T-cell (primary cell): ENCODE measurements at places on chromosomes 5 and 9.
A peak's percentile ranks its signal among the peaks of the same experiment; 100 is the strongest.

DNA sequence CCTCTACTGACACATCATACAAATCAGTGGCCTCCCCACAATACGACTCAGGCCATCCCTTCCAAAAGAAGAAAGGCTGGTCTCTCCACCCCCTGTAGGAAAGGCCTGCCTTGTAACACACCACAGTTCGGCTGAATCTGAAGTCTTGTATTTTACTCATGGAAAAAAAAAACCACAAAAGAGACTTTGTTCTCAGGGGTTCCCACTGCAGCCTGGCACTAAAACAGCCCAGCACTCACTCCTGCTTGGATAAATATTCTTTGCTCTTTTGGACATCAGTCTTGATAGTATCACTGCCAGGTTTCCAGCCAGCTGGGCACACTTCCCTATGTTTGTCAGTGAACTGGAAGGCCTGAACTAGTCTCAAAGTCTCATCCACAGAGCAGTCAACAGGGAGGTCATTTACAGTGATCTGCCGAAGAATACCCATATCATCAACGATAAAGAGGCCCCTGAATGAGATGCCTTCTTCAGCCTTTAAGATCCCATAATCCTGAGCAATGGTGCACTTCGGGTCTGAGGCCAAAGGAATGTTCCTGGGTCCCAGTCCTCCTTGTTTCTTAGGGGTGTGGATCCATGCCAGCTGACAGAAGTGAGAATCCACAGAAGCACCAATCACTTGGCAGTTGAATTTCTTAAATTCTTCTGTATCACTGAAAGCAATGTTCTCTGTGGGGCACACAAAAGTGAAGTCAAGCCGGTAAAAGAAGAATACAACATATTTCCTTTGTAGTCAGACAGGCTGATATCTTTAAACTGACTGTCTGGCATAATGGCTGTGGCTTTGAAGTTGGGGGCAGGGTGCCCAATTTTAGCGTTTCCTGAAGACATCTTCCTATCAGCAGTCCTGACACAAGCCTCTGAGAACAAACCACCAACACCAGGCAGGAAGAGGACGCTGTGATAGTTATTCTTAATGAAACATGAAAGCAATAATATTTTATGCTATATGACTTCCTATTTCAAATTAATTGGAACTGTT, 198.1 kb downstream of the LURAP1L start:
- no peak for DNase-seq

DNA sequence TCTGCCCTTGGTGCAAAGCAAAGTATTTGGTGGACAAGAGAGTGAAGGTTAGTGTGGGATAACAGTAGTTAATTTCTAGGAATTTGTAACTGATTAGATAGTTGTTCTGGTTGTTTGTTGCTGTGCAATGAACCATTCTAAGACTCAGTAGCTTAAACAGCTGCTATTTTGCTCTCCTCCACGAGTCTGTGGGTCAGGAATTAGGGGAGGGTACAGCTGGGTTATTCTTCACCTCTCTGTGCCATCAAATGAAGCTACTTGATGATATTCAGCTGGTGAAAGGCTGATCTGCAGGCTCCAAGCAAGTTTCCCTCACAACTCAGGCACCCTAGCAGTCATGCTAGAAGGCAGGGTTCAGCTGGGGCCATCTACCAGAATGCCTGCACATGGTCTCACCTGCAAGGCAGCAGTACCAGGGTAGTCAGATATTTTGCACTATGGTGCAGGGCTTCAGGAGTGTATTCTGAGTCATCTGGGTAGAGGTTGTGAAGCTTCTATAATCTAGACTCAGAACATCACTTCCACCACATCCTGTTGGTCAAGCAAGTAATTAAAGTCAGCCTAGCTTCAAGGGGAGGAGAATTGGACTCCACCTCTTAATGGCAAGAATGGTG, 159.5 kb upstream of the SLC28A3 start:
- DNase-seq: no peak

- peak; percentile 42 for DNase-seq
Observed at GRCh38 chr9:105245029-105245890, 809 bp downstream of the SLC44A1 start.

DNA sequence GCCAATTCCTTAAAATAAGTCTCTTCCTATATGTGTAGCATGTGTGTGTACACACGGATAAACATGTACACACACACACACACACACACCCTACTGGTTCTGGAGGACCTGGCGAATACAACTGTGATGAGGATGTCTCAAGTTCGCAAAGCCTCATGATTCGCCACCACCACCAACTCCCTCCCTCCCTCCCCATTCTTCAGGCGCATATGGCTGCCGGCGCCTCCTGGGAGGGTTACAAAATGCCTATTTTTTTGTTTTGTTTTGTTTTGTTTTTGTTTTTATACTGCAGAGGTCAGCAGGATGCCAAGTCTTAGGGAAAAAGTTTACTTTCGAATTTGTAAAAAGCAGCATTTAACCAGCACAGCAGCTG, 88.0 kb downstream of the DAP start:
- no peak for DNase-seq

DNA sequence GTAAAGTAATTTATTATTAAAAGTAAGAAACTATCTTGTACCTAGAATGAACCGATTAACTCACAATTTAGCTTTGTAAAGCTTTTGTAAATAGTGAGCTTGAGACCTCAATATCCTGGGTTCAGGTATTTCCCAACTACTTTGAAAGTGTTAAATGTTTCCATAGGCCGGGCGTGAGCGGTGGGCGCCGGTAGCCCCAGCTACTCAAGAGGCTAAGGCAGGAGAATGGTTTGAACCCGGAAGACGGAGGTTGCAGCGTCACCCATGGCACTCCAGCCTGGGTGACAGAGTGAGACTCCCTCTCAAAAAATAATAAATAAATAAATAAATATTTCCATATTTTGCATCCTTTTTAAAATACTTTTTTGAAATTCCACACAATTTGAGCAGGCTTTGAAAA, 1.5 kb upstream of the ANKH start:
- no peak for DNase-seq

DNA sequence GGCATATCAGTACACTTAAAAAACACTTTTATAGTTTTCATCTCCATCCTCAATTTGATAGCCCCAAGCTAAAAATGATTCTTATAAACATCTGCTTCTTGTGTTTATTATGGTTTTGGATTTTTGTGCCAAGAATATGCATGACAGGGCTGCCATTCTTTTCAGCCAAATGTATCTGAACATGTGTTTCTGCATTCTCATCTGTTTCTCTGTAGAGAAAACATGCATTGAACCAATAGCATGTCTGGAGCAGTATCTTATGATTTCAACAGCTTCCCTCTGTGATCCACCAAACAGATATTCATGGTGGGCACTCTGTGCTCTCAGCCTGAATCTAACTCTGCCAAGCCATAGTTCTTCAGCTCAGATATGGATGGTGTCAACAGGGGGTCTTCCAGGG, 99.3 kb upstream of the ERCC6L2 start:
- DNase-seq: no peak

DNA sequence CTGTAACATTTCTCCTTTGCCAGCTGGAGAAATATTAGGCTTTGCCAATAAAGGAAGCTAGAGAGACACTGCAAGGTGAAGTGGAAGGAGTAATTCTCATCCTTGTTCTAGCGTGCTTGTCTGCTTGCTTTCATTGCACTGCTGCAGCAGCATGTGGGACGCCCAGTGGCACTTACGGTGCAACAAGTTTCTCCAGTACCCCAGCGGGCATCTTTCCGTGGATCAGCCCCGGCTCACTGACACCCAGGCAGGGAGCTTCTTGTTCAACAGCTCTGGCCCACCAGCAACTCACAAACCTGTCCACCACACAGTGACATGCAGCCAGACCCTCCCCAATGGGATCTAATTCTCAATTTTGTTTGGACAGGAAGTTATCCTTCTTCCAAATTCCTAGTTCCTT, 233.2 kb downstream of the GLIS3 start:
- no peak for DNase-seq

- no peak for DNase-seq
Observed at GRCh38 chr9:89488131-89488530, 9.8 kb downstream of the SEMA4D start.

- DNase-seq: no peak
Observed at GRCh38 chr5:170430866-170431437, 41.8 kb upstream of the KCNMB1 start.

DNA sequence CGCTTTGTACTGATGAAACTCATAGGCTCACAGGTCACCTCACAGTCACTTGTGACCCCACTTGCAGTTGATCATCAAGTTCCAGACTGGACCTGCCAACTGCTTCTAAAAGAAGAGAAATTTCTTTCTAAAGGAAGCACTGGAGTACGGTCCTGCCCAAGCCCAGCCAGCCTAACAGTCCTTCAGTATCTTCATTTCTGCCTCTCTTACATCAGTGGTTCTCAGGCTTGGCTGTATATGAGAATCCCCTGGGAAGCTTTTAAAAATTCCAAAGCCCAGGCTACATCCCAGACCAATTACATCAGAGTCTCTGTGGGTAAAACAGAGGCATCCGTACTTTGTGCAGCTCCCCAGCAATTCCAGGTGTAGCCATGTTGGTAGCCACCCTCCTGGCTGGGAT, 282.1 kb downstream of the NFIB start:
- DNase-seq: no peak

- DNase-seq: peak; percentile 89
Observed at GRCh38 chr5:181260720-181261319, at the start of gene TRIM52. TRIM52 (minus strand) TSS chr5:181261143; CDS start chr5:181260813, 330 bp downstream.

- no peak for DNase-seq
Observed at GRCh38 chr5:20522905-20523482, 535.0 kb upstream of the CDH18 start.

DNA sequence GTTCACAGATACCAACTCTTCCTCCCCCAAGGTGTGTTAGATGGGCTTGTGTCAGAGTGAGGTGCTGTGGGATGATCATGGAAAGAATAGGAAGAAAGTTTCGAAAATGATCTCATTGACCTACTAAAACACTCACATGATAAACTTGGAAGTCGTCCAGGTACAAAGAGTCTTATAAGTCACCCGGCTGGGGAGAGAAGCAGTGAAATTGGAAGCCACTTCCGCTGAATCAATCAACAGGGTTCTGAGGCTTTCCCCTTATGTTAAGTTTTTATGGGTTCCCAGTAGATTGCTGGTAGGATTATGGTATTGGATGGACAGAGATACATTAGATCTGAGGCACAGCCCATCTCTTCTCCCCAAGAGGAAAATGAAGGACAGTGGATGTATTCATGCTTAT, 218.8 kb upstream of the MSX2 start:
- no peak for DNase-seq

DNA sequence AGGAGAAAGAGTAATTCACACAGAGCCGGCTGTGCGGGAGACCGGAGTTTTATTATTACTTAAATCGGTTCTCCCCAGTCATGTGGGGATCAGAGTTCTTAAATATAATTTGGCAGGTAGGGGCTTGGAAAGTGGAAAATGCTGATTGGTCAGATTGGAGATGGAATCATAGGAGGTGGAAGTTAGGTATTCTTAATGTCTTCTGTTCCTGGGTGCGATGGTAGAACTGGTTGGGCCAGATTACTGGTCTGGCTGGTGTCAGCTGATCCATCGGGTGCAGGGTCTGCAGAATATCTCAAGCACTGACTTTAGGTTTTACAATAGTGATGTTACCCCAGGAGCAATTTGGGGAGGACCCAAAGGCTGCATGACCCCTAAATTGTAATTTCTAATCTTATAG, 4.6 kb upstream of the CERCAM start:
- no peak for DNase-seq

- DNase-seq: no peak
Observed at GRCh38 chr9:135776893-135777622, 75.1 kb downstream of the KCNT1 start.

GRCh38 chr5:151051066-151051930, 29.5 kb downstream of the TNIP1 start:
- peak; percentile 66 for DNase-seq

DNA sequence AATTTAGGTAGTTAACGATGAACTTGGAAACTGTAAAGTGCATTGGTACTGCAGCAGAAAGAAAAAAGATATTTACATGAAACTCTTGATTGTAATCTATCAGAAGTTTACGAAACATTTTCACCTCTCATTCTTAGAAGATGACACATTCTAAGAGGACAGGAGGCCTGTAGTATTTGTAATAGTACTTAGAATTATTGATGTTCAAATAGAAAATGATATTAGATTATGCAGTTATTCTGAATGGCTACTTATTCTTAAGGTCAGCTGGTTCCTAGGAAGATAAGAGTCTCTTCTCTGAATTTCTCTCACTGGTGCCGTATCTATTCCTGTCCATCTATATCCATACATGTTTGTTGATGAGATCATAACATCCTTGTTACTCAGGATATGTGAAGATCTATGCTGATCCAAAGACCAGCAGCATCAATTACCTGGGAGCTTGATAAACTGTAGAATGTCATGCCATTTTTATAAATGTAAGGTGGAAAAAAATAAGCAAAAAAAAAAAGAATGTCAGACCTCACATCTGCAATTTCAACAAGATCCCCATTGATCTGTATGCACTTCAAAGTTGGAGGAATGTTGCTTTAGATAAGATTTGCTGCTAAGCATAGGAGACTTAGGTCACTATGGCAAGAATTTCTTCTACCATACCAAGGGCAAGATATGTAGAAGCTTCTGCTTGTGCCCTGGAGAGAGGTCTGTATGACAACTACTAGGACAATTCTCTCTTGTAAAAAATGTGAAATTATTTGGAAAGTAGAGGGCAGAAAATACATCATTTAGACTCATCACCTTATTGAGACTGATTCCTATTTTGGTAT, 42.4 kb upstream of the RICTOR start:
- no peak for DNase-seq

DNA sequence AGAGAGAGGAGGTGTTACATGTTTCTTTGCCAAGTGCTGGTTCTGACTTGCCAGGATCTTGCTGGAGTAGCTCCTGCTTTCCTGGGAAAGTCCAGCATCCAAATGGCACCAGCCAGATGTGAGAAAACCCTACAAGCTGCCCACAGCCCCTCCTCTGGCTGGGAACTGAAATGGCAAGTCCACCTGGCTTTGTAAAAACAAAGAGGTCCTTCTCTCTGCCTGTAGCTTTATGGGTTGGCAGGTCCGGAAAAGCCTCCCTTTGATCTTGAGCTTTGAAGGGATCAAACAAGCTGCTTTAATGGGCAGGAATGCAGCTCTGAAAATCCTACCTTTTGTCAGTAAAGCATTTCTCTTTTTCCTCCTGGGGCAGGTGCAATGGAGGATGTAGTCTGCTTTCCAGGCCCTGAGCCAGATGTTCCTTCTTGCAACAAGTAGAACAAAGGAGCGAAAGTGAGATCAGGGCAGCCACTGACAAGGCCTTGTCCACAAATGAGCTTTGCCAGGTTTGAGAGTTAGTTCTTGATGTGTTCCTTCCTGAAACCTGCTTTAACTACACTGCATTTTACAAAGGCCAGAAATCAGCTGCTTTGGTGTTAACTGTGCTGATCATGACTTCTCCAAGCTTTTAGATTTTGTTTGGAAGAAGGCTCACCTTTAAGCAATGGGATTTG, 456.7 kb downstream of the ZNF608 start:
- DNase-seq: no peak

DNA sequence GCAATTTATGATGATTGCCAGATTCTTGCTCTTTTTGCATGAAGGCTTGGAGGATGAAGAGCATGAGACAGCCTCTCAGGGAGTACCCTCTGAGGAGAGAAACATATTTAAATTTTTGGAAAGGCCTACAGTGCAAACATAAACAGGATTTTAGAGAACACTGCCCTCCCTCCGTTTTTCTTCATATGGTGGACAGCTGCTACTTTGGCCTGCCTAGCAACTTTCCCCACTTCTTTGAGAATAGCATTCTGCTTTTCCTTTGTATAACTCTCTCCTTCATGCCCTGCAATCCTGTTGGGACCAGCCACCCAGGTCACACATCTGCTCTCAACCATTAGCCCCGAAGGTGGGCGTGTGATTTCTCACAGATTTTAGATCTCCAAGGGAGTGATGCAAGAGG, 20.5 kb upstream of the TXN start:
- DNase-seq: no peak

GRCh38 chr5:98742396-98743073, 30.9 kb upstream of the RGMB start:
- no peak for DNase-seq

- DNase-seq: no peak
Observed at GRCh38 chr9:78167356-78167755, 68.5 kb upstream of the CEP78 start.
